ENCODE measurements at places on chromosomes 16 and 17. TPM values are rescaled to one million over a fixed set of nuclear protein-coding genes. Genes with fewer than 3 reads are reported as not detected.

DNA sequence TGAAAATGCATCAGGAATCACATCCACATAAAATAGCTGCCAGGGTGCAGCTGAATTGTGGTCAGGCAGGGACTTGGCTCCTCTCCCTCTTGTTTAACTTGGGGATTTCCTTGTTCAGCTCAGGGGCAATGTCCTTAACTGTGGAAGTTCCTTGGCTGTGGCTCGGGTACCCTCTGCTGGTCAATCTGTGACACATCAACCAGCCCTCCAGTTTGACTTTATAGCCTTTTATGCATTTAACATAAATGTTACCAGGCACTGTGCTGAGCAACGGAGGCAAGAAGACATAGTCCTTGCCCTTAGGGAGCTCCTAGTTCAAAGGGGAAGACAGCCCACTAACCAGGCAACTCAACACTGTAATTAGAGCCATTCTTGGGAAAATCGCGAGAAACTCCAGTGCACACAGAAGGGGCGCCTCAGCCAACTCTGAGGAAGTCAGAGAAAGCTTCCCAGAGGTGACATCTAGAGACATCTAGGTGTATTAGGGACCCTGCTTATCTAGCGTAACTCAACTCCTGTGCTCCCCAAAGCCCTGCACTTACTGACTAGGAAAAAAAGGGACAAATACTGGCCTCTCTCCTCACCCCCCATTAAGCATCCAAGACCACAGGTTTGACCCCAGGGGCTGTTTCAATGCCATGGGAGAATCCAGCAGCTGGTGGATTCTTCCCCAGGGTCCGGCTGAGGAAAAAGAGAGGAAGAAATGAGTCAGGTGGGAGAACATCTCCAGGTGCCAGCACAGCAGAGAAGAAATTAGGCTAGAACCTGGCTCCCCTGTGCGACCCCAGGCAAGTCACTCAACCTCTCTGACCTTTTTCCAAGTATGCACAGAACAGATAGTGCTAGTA, 17.3 kb upstream of the EEF2K start:
- DNase-seq = peak; percentile 75

DNA sequence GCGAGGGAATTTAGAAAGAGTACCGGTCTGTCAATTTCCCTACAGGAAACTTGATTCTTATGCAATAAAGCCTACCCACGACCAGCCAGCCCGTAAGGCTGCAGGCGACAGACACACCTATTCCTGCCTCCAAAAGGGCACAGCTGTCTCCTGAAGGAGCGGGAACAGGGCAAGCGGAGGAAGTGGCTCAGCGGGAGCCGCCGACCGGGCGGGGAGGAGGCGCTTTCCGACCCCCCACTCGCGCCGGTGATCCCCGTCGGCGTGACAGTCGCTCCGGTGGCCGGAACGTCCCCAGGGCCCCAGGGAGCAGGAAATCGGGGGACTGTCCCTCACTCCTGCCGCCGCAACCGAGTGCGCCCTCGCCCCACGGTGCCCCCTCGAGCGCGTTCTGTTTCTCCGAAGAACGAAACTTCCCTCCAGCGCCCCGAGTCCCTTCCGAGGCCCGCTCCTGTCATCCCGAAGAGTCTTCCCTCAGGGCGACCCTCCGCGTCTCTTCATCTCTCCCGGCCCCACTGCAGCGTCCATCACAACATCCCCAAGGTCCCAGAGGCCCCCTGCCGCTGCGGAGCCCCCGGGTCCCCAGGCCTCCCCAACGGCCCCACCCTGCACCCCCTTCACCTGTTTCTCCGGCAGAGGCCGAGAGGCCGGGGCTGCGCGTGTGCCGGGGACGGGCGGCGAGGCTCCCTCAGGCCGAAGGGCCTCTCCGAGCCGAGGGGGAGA, 421 bp downstream of the STAT3 start:
- peak; percentile 72 for DNase-seq

DNA sequence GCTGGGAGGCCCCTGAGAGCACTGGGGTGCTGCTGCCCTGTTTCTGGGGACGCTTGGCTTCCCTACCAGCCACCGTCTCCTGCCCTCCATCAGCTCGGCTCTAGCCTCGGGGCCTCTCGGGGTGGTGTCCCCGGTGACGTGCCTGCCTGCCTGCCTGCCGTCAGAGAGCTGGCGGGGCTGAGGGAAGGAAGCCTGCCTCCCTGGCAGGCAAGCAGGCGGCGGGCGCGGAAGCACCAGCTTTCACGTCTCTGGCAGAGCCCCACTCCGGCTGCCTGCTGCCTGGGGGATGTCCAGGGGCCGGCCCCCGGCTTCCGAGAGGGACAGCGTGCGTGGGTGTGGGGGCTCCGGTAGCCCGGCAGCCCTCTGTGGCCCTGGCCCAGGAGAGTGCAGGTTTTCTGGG, 9.3 kb downstream of the CENPX start:
- DNase-seq = no peak

- peak; percentile 65 for DNase-seq
These were observed 1.4 kb downstream of the PYDC1 start for GRCh38 chr16:31215287-31216162.

DNA sequence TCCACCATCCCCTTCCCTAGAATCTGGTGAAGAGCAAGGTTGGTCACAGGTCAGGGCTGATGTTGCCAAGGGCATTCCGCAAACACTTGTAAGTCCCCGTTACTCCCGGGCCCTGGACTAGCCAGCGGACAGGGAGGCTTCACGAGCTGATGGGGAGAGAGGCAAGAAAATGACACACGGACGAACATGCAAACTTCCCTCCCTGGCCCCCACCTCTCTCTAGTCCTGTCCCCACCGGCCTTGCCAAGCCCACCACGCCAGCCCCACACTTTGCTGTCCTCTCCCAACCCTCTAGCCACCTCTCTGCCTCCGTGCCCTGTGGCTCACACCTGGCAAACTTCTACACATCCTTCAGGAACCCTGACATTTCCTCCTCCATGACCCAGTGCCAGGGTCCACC, 54.8 kb downstream of the RPH3AL start:
- DNase-seq = no peak

GRCh38 chr17:17929655-17930380, 42.4 kb downstream of the TOM1L2 start:
- DNase-seq = no peak

GRCh38 chr17:36923814-36924221, 13.5 kb upstream of the LHX1 start:
- no peak for DNase-seq

DNA sequence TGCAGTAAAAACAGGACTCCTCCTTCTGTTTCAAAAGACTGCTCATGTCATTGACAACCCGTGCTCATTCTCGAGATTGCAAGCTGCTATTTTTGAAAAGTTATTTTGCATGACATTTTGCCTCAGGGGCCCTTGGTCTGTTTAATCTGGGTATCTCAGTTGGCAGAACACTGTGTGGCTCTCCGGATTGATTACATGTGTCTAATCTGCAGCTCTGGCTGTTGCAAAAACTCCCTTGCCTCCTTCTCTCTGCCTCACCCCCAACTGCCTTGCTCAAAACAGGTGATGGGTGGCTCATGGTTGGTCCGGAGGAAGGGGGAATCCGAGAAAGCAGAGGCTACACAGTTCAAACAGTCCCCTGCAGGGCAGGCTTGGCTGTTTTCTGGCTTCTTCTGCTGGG, 25.3 kb downstream of the GINS3 start:
- DNase-seq = no peak

- peak; percentile 52 for DNase-seq
These were observed 709 bp downstream of the RAB34 start for GRCh38 chr17:28716740-28717577.

The USH1G gene
- polyA plus RNA-seq = 0.23 TPM

The RHBDL1 gene
- 2.3 TPM for polyA plus RNA-seq

The TBX6 gene
- 0.93 TPM for polyA plus RNA-seq

Data from right cardiac atrium (tissue), 5 donors.